Progenitor cell of endocrine pancreas (in vitro differentiated cells): ENCODE measurements at places on chromosomes 4 and X.

DNA sequence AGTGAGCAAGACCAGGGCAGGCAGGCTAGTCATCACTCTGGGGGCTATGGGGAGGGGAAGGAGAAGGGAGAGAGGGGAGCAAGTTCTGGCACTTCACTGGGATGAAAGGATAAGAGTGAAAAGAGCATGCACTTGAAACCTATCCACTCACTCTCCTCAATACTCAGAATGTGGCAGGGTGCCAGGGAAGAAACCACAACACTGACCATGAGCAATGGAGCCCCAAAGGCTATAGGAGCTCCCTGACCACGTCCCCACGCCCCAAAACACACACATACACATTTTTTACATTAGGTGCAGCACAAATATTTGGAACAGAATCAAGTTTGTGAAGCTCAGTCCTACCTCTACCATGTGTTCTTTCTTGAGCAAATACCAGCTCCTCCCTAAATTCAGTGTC, 132.2 kb downstream of the IDS start:
- DNase-seq: no peak

- DNase-seq: no peak
Measured at GRCh38 chr4:153005899-153006381, 69.8 kb downstream of the FHDC1 start.

- DNase-seq: no peak
Measured at GRCh38 chr4:158513256-158513655, 8.4 kb upstream of the RXFP1 start.

DNA sequence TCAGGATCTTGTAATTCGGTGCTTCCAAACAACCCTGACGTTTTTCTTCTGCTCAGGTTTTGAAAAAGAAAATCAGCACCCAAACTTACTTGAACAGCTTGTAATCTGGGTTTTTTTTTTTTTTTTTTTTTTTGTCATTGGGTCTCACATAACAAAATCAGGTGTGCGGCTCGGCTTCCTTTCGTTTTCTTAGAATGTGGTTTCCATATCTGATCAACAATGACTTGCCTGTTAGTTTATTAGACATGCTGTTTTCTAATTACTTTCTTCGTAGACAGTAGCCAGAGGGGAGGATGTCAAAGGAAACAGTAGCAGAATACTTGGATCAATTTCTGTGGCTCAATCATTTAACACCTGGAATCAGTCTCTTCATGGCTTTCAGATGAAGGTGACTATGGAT, 890 bp upstream of the FREM3 start:
- DNase-seq: no peak

DNA sequence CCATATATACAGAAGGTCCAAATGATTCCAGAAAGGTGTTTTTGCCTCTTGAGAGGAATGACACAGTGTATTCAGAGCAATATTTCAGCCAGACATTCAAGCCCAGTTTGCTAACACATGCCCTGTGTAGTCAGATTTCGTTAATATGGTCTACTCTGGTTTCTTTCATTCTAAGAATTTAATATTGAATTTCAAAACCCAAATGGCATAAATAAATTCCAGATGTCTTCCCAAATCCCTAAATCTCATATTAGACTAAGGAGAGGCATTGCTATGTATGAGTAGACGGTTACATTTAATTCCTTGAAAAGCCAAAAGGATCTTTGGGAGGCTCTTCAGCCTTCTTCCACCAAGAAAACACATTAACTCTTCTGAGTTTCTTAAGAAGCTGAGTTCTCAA, 66.3 kb upstream of the C1QTNF7 start:
- no peak for DNase-seq

- no peak for DNase-seq
Measured at GRCh38 chr4:144411119-144411518, 234.8 kb upstream of the HHIP start.

GRCh38 chr4:121824171-121824527, 466 bp upstream of the CCNA2 start:
- DNase-seq: no peak

GRCh38 chr4:26076000-26076587, 162.1 kb downstream of the SMIM20 start:
- DNase-seq: no peak

DNA sequence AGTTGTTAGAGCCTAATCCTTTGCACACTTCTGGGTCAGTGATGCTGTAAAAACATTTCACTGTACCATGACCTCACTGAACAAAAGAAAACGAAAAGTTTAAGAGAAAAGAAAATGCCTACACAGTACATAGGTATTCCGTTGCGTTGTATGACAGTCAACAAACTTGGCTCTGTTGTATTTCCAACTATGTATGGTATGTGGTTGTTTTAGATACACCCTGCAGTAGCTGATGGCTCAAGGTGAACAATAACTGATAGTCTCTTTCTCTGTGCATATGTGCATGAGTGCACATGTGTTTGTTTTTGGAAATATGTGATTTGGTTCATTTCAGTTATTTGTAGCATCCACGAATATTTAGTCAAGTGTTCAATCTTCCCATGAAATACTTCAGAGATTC, 176.0 kb downstream of the BMPR1B start:
- DNase-seq: no peak
